Skin of body (tissue), 3 donors: ENCODE measurements at places on chromosomes 5 and 9.
A peak's percentile ranks its signal among the peaks of the same experiment; 100 is the strongest.

DNA sequence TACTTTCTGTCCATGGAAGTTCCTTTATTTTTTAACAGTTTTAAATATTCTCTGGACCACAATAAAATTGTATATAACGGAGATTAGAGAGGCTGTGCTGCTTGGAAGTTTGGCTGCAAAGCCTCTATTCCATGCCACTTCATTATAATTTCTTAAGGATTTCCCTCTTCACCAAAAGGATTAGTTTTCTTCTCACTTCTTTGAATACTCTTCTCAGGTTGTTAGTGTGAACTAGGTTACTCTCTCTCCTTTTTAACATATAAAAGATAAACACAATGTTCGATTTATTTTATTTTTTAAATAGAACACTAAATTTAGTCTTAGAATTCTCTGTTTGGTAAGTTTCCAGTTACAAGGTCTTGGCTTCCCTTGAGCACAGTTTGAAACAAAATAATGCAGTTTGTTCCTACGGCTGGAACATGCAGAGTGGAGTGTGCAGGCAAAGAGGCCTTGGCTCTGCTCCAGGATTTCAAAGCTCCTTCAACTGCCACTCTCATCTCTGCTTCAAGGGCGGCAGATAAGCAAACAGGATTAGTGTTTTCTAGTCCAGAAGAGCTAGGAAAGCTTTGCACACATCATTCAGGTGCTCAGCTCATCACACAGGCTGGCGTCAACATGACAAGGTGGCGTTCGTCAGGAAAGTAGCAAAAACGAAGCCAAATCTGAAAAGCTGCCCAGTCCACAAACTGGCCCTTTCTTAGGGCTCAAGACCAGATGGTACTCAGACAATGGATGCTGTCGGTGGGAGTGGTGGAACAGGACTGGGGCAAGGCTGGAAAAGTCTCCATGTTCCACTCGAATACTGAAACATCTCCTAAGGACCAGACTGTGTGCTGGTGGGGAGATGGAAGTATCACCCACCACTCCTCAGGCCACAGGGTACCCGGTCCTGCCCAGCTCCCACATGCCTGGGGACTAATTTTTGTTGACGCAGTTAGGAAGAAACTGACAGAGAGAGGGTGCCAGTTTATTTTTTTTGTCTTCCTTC lies 286.6 kb downstream of the CRB2 start:
- no peak for DNase-seq

DNA sequence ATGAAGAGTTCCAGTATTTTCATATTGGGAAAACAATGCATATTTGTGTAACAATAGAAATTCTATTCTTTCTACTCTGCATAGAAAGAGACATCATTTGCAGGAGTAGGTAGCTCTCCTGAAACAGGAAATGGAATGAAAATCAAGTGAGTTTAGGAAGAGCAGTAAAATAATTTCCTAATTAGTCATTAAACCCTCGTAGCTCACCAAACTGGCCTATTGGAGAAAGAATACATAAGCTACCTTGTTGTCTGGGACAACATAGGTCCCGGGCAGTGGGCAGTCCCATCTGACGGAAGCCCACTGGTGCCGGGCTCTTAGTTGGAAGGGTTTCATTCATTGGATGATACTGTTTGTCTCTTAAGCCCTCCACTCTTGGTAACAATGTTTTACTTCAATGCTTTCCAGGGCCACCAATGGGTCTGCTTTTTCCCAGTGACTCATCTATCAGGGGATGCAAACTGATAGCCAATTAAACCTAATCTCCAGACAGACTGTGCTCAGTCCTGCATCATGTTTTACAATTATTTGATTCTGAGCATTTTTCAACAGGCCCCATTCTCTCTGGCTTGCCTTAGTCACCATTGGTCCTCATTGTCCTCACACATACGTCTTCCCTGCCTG lies 46.5 kb downstream of the GNA14 start:
- DNase-seq = no peak

- DNase-seq = peak; percentile 86
Measured at GRCh38 chr5:66958201-66958979, 238.2 kb downstream of the CD180 start.

DNA sequence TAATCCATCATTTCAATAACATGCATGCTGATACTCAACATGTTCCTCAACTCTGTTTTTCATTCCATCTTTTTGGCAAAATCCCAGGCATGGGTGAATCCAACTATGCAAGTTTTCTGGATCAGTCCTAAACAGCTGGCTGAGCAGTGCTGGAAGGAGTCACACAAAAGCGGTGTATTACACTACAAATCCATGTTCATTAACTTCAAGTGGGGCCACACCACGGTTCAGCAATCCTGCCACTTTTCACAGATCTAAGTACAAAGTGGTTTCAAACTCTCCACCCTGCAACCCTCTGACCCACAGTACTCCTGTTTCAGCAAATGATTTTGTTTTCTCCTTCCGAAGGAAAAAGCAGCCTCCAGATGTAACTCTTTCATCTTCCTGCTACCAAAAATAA lies 222.5 kb downstream of the EPB41L4A start:
- DNase-seq = no peak
